NCI-H82 (cell line): ENCODE measurements at places on chromosomes 2 and 18.

DNA sequence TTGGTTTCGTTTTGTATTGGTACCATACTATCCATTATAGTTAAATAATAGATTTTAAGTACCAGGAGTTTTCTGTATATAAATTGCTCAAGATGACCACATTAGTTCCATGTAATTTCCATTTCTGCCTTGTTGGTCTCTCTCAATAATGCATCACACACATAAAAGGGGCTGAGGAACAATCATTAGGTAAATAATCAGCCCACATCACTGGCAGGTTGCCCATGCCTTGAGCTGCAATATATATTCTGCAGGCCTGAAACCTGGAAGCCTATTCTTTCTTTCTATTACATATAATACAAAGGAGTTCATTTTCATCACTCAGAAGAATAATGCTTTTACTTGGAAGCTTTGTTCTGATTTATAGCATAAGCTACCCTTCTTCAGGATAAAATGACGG lies 616.1 kb upstream of the PKDCC start:
- DNase-seq, result no peak

DNA sequence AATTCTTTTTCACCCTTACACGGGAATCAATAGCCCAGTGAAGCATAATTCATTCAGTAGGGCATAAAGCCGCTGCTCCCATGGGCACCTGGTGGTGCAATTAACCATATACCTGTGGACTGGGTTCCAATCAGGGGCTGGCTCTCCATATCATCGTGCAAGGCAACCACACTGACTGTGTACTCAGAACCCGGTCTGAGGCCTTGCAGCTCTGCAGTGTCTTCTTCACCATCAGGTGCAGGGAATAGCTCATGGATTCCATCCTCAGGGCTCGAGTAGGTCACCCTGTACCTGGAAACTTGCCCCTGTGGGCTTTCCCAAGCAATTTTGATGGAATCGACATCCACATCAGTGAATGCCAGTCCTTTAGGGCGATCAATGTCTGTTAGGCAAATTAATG lies 55.2 kb downstream of the FN1 start:
- no peak for DNase-seq

DNA sequence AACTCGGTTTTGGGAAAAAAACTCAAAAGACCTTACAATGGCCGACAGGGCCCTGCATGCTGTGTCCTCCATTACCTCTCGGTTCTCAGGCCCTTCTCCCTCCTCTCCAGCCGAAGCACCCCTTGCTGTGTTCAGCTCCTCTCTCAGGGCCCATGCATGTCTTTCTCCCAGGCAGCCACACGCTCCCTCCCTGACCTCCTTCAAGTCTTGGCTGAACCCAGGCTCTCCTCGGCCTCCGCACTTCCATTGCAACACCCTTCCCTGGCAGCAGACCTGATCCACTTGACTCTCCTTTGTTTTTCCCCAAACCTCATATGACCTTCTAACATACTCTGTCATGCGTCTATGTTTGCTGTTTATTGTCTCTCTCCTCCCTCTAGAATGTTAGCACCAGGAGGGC lies 114.0 kb downstream of the CYP26B1 start:
- DNase-seq, result no peak

- no peak for DNase-seq
Observed at GRCh38 chr2:11128243-11128951, 26.9 kb upstream of the SLC66A3 start.

DNA sequence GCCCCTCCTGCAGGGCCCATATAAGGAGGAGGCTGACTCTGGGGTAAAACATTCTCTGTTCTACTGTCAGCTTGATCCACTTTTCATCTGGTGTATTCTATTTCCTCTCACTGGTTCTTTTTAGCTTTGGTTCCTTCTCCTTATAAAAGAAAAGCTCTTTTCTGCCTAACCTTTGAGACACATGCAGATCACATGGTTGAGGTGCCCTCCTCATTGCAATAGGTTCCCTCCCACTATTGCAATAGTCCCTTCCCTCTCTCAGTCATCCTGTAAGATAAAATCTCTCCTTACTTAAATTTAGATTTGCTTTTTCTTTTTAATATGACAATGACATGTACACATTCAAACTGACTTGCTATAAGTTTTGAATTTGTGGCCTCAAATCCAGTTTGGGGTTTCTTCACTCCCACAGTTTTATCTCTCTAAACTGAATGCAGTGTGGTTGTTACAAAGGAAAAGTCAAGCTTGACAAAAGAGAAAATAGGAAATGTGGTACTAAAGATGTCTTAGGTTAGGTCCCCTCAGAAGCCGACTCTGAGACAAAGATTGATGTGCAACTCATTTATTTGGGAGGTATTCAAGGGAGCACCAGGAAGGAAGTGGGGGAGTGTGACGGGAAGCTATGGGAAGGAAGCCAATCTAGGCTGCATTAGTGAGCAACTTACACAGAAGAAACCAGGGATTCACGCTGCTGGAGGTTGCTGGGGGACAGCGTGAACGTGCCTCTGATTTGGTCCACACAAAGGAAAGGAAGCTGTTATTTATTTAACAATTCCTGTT lies 127.6 kb upstream of the LINC00305 start:
- no peak for DNase-seq

- DNase-seq, result peak; percentile 61
Observed at GRCh38 chr2:150548527-150548926, 61.1 kb upstream of the RND3 start.
